ENCODE measurements at places on chromosomes 1 and 21.

DNA sequence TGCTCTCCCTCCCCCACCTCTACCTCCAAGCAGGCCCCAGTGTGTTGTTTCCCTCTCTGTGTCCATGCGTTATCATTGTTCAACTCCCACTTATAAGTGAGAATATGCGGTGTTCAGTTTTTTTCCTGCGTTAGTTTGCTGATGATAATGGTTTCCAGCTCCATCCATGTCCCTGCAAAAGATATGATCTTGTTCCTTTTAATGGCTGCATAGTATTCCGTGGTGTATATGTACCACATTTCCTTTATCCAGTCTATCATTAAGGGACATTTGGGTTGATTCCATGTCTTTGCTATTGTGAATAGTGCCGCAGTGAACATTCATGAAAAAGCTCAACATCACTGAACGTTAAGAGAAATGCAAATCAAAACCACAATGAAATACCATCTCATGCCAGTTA lies 58.6 kb downstream of the DNAH14 start:
- DNase-seq, result no peak

- DNase-seq, result no peak
Measured at GRCh38 chr1:32828341-32828740, 10.9 kb downstream of the S100PBP start.

- no peak for DNase-seq
Measured at GRCh38 chr1:115255154-115255553, 82.9 kb downstream of the NGF start.

DNA sequence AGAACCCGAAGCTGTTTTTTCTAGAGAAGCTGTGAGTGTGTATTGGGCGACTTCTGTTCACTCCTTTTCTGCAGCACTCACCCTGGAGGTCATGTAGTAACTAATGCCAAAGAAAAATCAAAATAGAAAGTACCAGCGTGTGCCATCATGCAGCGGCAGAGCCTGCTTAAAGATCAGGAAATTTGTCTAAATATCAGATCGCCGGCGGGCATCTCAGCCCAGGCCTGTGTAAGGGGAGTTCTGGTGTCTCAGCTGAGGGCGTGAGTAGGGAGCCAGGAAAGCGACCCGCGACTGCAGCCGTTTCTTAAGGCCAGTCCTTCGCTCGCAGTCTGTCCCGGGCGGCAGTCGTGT lies 768 bp downstream of the EDARADD start:
- DNase-seq, result no peak

- no peak for DNase-seq
Measured at GRCh38 chr21:37259426-37259825, 7.7 kb downstream of the VPS26C start.

DNA sequence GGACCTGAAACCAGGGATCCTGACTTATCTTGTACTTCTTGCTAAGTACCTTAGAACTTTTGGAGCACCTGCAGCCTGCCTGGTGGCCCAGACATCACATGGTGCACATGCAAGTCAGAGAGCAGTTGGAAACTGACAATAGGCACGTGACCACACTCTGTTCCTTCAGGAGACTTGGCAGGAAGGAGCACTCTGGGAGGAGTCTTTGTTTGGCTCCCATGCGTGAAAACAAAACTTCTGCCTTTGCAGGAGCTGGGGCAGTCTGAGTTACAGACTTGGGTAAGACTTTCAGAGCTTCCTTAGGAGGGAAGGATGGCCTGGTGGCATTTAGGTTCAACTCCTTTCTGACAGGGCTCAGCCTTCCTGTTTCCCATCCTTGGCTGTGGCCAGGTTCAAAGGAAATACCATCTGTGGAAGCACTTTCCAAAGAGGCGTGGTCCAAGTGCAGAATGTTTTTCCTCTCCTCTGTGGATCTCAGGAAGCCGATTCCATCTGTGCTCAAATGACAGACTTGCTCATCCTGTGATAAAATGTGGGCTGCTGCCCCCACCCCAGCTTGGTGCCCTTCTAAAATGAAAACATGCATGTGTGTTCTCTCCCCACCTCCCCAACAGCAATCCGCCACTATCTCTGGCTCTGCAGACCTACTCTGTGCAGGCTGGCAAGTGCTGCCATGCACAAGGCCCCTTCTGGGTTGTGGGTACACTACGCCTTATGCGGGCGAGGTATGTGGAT lies 14.1 kb upstream of the ZNF436 start:
- DNase-seq, result no peak

DNA sequence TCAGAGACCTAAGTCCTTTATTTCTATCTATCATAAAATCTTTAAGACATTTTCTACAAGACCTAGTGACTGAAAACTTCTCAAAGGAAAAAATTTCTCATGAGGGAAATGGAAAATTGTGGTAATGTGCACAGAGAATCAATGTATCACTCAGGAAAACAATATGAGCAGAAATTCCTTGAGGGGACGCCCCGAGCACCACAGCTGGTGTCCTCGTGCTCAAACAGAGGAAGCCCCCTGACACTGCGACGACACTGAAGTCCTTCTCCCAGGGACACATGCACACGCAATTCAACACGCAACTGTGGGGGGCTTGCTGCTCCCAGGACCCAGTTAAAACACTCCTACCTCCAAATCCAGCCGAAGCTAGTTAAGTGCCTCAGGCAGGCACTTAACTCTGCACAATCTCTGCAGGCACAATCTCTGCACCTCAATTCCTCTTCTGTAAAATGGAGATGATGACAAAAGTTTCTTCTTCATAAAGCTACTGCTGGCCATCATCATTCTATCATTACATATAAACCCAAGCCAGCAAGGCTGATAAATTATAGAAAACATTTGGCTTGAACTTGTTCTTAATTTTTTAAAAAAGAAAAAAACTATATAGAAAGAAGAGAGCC lies 16.0 kb downstream of the ZBTB17 start:
- DNase-seq, result no peak

DNA sequence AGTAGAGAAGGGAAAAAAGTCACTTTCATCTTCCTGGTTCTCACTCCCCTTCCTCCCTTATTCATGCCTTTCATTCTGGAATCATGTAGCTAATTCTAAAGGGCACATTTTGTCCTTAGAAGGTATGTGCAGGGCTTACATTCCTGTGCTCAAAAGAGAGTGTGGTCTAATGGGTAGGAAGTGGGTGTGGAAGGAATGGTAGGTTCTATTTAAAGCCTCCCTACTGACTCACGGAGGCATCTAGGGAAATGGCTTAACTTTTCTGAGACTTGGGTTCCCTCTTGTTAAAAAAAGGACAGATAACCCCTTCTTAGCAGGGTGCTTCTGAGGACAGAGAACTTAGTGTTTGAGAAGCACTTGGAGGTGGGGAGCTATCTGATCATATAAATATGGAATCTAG lies 249.3 kb upstream of the DUSP10 start:
- no peak for DNase-seq

DNA sequence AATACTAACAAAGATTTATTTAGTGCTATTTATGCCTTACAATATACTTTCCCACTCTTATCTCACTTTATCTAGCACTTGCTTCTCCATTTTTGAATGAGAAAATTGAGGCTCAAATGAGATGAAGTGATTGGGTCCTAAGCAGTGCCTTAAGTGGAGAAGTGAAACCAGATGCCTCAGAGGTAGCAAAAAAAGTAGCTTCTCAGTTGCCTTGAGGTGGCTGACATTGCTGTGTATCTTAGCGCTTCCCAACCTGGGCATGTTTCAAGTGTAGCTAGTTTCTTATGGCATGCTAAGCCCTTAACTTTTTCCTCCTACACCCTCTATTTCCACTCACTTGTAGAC lies 390.4 kb downstream of the OMA1 start:
- DNase-seq, result no peak

GRCh38 chr1:210367566-210367965 lies 38.9 kb downstream of the HHAT start:
- no peak for DNase-seq

GRCh38 chr1:109826446-109826845 lies 62.7 kb upstream of the EPS8L3 start:
- DNase-seq, result no peak

Data from NK-92 treated with Interleukin-12 subunit alpha and Interleukin-12 subunit beta, amount 100 ng/mL, for 24 hours (cell line).